ENCODE measurements at places on chromosomes 5 and 9. TPM values are rescaled to one million over a fixed set of nuclear protein-coding genes. Genes with fewer than 3 reads are reported as not detected.

SLC6A3 gene
- total RNA-seq, result not detected

UBAP2 gene
- 30.2 TPM for total RNA-seq

LCNL1 gene
- 4.9 TPM for total RNA-seq

GRCh38 chr5:113232667-113233066, 202.1 kb downstream of the TSSK1B start:
- H3K36me3 ChIP-seq, result no peaks in the 10 kb centered on the region
- H3K27me3 ChIP-seq, result peaks cover 9% of the 10 kb centered on the region
- no peak overlapping the region for H3K27ac ChIP-seq
- no peak for DNase-seq

DNA sequence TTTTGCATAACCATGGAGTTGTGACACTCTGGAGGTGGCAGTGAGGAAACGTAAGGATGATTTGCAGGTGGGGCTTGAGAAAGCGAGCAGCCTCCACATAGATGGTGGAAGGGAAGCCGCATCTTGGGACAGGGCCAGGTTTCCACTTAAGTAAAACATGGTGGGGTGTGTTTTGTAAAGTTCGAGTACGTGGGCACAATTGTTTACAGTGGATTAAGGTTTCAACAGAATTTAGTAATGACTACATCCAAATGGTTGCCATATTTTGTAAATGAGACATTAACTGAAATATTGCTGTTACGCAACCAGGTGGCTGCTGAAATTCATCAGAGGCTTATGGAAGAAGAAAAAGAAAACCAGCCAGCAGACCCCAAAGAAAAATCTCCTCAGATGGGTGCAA, 85.4 kb upstream of the IL7R start:
- no peak for DNase-seq
- no peak overlapping the region for H3K4me3 ChIP-seq
